ENCODE measurements at places on chromosomes 4 and X. TPM values are rescaled to one million over a fixed set of nuclear protein-coding genes. Genes with fewer than 3 reads are reported as not detected.

The RAB41 gene
- not detected for total RNA-seq

The DDIT4L gene
- total RNA-seq, result not detected

The CXorf51A gene
- total RNA-seq, result not detected

GRCh38 chrX:136065044-136065671 is 79.9 kb downstream of the SLC9A6 start:
- no peak overlapping the region for H3K4me3 ChIP-seq
- no peaks in the 10 kb centered on the region for H3K4me1 ChIP-seq
- H3K36me3 ChIP-seq, result no peaks in the 10 kb centered on the region
- no peak for DNase-seq

DNA sequence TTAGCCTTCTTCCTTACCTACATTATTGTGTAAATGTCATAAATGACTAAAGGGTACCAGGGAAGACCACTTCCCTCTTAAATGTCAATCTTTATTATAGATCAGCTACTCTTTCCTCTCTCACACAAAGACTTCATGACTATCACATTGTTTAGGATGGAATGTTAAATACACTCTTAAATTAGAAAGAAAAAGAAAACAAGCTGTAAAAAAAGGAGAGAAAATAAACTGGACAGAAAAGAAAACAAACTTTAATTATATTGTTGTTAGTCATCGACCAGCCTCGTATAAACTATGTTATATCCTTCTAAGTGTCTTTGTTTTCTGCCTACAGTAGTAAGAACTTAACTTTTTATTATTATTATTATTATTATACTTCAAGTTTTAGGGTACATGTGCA is 666.4 kb upstream of the NR3C2 start:
- no peak for DNase-seq
- no peaks in the 10 kb centered on the region for H3K27me3 ChIP-seq
- H3K36me3 ChIP-seq, result no peaks in the 10 kb centered on the region

- peak; percentile 77 for DNase-seq
- H3K27me3 ChIP-seq, result peaks cover 3% of the 10 kb centered on the region
- H3K4me3 ChIP-seq, result no peak overlapping the region
- no peaks in the 10 kb centered on the region for H3K36me3 ChIP-seq
- H3K27ac ChIP-seq, result no peak overlapping the region
Measured at GRCh38 chrX:150575419-150575814, 7.0 kb downstream of the MTM1 start.

DNA sequence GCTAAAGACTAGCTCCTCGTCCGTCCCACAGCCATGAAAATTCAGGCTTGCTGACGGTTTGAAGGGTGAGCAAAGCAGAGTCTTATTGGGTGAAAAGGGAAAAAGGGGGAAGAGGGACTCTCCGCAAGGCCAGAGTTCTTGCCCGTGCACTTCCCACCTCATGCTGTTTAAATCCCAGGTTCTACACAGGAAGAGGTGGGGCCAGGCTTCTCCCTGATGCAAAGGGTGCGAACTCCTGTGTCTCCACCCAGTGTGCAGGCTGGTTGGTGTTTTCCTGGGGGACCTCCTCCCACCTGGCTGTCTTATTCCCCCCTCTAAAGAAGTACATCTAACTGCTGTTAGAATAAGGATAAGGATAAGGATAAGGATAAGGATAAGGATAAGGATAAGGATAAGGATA is 18.0 kb upstream of the LANCL3 start:
- no peak for DNase-seq
- no peak overlapping the region for H3K27ac ChIP-seq
- H3K27me3 ChIP-seq, result no peaks in the 10 kb centered on the region

Data from natural killer cell (primary cell).